Activated T-cell treated with anti-CD3 and anti-CD28 coated beads, Interleukin-2, amount 50 U/mL, for 4 hours (primary cell): ENCODE measurements at places on chromosomes 5 and 9.

DNA sequence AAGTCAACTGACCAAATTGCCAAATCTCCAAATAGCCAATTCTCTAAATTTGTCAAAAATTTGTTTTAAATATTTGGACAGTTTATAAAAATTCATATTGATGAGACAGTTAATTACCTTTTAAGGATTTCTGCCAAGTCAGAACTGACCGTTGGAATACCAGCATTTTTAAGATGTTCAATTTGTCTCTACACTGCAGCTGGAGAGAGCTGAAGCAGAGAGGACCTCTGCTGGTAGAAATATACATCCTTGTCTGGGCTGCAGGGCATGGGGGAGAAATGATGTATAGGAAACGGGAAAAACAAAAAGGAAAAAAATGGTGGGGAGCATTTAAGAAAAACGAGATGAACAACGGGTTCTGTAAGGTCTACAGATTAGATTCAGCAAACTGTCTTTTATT, 16.8 kb downstream of the NR6A1 start:
- no peak for DNase-seq

- DNase-seq = no peak
These were observed 17.9 kb downstream of the ANXA6 start for GRCh38 chr5:151139646-151140045.

- DNase-seq = no peak
These were observed 204.8 kb downstream of the SPATA31A6 start for GRCh38 chr9:42388146-42388690.

- peak; percentile 25 for DNase-seq
These were observed 28.3 kb upstream of the TGFBR1 start for GRCh38 chr9:99076483-99077171.

DNA sequence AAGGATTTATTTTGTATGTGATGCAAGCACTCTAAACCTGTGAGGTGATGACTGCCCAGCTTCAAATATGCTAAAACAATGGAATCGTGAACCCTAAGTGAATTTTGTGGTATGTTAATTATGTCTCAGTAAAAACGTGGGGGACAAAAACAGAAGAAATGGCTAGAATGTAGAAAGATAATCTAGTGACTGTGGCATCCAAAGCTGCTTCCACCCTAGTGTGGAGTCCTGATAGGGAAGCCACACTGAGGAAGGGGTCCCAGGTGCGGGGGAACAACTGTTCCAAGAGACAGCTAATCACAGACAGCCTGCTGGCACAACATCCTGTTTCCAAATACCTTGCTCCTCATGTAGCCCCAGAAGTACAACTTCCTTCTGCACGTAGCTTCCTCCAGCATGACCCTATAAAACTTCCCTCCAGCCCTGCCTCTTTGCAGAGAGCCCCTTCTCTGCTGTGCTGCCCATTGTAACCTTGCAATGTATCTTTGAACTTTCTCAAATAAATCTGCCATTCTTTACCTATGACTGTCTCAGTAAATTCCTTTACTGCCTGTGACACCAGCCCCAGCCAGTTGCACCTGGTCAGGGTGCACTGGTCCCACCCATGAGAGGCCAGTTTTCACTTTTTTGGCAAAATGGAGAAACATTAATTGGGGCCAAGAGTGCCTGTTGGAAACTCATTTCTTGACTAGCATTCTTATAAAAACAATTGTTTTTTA, 4.9 kb downstream of the GMCL2 start:
- DNase-seq = no peak

DNA sequence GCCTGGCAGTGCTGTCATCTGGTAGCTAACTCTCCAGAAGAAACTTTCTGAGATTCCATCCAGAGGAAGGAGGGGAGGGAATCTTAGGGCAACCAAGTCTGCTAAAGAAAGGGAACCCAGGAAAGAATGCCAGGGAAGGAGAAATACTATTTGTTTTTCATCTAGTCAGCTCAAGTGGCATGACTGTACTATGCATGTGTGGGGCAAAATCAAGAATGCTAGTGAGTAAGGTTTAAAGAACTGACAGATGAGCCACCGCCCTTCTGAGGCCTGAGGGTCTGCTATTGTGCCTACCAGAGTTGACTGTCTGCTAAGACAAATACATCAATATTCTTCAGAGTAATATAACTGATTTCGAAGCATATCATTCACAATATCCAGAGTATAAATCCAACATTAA, 204.2 kb downstream of the SLC12A2 start:
- DNase-seq = no peak

- DNase-seq = no peak
These were observed 44.8 kb upstream of the SNAPC3 start for GRCh38 chr9:15377625-15378540.

GRCh38 chr5:172361566-172362238, 78.1 kb upstream of the UBTD2 start:
- DNase-seq = no peak

DNA sequence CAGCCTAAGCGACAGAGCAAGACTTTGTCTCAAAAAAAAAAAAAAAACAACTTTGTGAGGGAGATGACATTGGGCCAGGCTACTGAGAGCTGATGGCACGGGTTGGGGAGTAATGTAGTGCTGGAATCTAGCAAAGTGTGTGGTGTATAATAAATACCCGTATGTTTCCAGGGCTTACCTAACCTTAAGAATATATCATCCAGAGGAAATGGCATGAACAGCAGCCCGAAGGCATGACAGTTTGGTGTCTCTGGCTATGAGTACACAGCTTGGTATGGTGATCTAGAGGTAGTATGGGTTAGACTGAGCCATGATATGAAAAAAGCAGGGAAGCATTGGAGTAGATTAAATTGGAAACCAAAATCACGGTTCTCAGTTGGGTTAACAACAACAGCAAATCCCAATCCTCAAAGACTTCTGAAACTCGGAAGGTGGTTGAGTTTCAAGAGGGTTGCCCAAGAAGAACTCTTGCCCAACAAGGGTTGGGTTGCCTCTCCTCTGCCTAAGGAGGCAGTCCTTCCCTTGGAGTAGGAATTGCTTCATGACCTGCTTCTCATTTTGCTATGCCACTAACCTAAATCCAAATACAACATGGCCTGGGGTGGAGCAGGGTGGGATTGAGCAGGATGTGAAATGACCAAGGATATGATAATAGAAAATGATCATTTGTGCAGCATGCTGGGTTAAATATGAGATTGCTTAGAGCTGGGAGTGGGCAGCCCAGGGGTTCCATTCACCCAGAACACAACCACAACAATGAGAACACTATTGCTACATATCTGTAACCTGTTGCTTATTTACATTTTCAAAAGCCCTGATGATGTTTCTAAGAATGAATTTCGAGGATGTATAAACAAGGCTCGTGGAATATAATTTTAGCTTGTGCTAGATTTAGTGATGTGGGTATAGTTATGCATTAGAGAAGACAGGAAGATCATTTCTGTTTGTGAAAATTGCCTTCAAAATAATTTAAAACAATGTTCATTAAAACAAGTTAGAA, 64.6 kb upstream of the ZFR start:
- DNase-seq = no peak

- no peak for DNase-seq
These were observed 1235.6 kb downstream of the EFNA5 start for GRCh38 chr5:106435185-106435584.

GRCh38 chr5:15069407-15069905, 197.9 kb upstream of the ANKH start:
- no peak for DNase-seq

GRCh38 chr9:121288673-121289025, 20.7 kb downstream of the GSN start:
- DNase-seq = no peak
